ENCODE measurements at places on chromosomes 2 and 18.

- DNase-seq: no peak
Measured at GRCh38 chr2:239255628-239256349, 145.0 kb downstream of the HDAC4 start.

DNA sequence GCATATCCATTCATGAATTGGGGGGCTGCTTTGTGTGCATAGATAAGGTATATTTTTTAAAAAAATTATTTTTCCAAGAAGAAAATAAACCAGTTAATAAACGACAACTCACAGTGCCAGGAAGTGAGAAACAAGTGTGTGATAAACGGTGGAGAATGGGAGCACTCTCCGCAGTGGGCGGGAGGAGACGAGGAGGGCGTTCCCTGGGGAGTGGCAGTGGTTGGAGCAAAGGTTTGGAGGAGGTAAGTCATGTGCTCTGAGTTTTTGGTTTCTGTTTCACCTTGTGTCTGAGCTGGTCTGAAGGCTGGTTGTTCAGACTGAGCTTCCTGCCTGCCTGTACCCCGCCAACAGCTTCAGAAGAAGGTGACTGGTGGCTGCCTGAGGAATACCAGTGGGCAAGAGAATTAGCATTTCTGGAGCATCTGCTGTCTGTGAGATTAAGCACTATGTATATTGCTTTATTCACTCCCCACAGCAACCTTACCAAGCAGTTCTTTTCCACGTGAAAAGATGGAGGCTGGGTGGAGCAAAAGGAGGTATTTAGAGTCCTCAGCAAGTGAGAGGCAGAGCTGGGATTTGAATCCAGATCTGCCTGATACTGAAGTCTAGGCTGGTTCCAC lies 27.0 kb upstream of the CASP8 start:
- DNase-seq: no peak

DNA sequence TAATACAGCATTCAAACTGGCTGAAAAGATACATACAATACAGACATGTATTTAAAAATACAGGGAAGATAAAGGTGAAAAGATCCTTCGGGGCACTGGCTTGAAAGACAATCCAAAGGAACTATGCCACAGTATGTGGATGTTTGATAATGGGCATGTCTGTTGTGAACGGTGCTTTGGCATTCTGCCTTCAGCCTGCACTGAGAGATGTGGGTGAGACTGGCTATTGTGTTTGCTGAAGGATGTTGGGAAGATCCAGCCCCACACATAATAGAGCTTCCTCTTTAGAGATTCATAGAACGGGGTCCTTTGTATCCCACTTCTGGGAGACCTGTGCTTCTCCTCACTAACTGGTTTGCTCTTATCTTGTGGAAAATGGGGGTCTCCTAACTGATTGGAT lies 65.1 kb upstream of the CXCR4 start:
- DNase-seq: no peak

DNA sequence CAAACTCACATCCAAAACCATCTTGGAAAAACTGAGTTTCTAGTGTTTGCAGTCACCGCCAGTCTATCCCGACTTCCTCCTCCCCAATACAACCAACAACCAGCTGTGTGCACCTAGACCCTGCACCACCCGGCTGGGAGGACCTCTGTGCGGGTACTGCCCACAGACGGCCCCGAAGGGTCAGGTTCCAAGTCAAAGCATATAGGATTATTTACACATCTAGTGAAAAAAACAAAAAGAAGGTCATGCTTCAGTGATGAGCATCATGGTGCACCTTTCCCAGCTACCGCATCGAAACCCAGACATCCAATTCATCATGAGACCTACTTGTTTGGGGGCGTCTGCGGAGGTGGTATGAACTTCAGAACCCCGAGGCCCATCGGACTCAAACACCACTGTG lies 124.8 kb downstream of the ZNF516 start:
- no peak for DNase-seq

GRCh38 chr18:48215876-48216638 lies 193.1 kb downstream of the ZBTB7C start:
- no peak for DNase-seq

DNA sequence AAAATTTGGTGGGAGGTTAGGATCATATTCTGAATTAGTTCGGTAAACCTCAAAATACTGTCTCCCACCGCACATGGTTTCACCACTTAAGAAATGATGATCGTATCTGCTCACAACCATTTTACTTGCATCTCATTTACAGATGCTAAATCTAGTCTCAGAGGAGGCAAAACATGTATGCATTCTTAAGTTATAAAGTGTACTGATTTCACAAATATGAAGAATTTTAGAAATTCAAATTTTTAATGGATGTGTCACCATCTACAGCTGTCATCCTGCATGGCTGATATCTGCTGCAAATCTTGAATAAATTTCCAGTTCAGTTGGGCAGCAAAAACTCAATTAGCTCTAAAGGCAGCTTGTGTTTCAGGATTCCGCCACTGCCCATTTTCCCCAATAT lies 243.3 kb upstream of the KCNJ3 start:
- DNase-seq: no peak

GRCh38 chr2:238706163-238706562 lies 141.7 kb upstream of the TWIST2 start:
- DNase-seq: no peak

- no peak for DNase-seq
Measured at GRCh38 chr2:83817511-83817910, 641.6 kb downstream of the SUCLG1 start.

- DNase-seq: no peak
Measured at GRCh38 chr18:5582076-5582475, 38.3 kb upstream of the EPB41L3 start.

Measured in endothelial cell (in vitro differentiated cells).